ENCODE measurements at places on chromosomes 13 and 19.
A peak's percentile ranks its signal among the peaks of the same experiment; 100 is the strongest.

GRCh38 chr13:31053091-31053490 is 108.6 kb downstream of the HSPH1 start:
- peak; percentile 13 for DNase-seq

DNA sequence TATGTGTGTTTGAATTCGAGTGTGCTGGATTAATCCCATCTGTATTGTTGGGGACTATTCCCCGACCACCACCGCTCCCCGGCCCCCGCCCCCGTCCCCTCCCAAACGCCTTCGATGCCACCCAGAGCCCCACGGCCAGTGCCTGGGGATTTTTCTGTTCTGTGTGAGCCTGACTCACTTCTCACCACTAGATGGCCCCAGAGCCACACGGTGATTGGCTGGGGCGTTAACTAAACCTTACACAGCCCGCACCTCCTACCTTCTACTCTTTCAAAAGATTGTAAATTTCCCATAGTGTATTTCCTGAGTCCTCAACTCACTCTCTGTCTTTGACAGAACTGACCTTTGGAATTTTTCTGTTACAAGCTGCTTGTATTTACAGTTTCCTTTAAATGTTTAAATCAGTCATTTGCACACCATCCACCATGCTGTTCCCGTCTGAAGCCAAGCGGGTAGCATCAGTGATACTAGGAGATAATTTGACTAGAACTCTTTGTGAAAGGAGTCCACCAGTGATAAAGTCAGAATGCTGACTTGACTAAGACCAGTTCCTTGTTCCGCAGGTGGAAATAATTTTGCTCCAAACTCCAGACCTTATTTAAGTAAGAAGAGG is 61.4 kb downstream of the RFX2 start:
- DNase-seq: peak; percentile 89

- DNase-seq: no peak
Observed at GRCh38 chr19:35847911-35848310, 4.4 kb downstream of the NPHS1 start.

DNA sequence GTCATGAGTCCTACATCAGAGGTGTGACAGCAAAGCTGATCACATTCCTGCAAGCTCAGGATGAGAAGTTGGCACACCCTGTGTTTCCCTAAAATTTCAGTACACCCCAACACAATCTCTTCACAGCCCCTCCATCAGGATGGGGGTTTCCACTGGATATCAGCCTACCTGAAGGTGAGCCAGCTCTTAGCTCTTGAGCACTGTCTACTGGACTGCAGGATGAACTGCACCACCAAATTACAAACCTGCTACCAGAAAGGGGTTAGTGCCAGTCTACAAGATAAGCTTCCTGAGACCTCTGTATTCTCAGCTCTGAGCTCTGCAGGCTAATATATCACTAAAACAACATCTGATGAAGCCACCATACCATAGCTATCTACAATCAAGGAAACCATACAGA is 1616.2 kb upstream of the SPRY2 start:
- DNase-seq: no peak

DNA sequence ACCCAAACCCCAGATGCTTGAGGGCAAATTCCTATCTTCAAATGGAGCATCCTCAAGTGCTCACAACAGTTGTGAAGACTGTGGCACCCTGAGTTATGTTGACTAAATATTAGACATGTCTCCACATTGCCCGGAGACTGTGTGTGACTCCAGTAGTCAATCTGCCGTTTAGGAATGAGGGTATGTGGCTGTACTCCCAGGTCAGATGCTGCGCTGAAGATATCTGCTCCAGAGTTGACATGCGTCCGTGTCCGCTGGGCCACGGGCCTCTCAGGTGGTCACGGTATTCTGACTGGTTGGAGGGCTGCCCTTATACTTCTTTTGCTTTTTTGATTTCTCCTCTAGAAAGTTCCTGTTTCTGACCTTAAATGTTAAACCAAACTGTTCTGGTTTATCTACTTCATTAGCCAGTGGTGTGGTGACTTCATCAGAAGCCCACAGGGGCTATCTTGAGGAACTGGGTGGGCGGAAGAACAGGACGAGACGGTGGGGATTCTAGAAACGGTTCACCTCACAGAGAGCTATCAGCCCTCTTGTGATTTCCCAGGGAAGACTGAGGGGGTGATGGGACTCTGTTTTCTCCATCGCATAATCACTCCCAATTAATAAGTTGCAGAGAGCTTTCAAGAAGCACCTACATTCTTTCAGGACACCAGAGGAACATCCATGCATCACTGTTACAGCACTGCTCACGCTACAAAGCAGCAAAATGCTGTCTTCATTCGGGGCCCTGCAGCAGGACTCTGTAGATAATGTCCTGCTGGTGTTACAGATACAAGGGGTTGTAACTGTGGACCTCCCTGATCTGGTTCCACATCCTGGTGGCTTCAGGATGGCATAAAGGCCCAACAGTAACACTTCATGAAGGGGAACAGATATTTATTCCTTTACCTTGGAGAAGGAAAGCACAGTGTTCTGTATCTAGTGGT is 1.3 kb upstream of the LCP1 start:
- peak; percentile 69 for DNase-seq

GRCh38 chr19:12126707-12127106 is 13.4 kb downstream of the ZNF20 start:
- DNase-seq: peak; percentile 43

- DNase-seq: no peak
Observed at GRCh38 chr13:26695891-26696311, 64.7 kb downstream of the GPR12 start.

DNA sequence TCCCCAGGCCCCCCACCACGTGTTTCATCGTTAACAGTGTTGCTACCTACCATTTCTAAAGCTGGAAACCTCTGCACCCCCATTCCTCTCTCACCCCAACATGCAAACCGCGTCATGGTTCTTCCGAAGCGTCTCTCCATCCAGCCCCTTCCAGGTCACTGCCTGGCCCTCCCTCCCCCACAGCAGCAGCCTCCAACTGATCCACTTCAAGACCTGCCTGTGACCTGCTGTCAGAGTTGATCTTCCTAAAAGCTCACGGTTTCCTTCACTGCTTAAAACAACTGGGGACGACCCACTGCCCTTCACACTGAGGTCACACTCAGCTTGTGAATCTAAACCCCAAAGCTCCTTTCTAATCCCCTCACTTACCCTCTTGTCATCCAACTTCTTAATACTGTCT is 47.7 kb downstream of the STK24 start:
- no peak for DNase-seq

- DNase-seq: no peak
Observed at GRCh38 chr19:45879055-45879454, 6.9 kb downstream of the IRF2BP1 start.

- no peak for DNase-seq
Observed at GRCh38 chr13:78606471-78607408, 3.4 kb upstream of the POU4F1 start.

- peak; percentile 99 for DNase-seq
Observed at GRCh38 chr19:58380662-58381459, at the start of gene ZNF837. TSS of gene ZNF837 (minus strand) at chr19:58381030. CDS start at chr19:58369332, 11,698 bp downstream.

DNA sequence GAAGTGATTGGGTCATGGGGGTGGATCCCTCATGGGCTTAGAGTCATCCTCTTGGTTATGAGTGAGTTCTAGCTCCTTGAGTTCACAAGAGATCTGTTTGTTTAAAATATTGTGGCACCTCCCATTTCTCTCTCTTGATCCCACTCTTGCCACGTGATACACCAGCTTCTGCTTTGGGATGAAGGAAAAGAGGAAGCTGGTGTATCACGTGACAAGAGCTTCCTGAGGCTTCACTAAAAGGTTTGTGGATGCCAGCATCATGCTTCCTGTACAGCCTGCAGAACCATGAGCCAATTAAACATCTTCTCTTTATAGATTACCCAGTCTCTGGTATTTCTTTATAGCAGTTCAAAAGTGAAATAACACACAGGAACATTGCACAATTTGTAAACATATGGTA is 352.5 kb upstream of the ATXN8OS start:
- DNase-seq: no peak

- no peak for DNase-seq
Observed at GRCh38 chr19:2355168-2356035, 4.7 kb upstream of the TMPRSS9 start.

DNA sequence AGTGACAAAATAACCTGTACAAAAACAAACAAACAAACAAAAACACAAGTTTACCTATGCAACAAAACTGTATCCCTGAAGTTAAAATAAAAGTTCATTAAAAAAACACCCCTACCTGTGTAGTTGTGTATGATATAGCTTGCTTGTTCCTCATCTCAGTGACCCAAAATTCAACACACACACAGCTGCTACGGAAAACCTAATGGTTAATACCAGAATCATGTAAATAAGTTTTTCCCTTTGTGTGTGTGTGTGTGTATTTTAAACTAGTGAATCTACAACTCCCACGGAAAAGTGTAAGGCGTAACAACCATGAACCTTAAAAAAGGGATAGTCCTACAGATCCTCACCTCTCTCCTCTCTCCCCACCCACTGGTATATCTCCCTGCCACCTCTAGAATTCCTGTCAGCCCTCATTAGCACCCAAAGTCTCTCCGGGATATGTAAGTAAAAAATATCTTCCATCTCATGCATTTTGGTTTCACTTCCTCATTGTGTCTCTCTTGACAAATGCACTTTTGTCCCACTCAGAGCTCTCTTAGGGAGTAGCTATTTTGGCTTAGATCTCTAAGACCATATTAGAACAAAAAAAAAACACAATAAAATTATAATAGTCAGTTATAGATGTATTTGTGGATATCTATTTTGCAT is 2236.5 kb downstream of the PCDH9 start:
- no peak for DNase-seq

- no peak for DNase-seq
Observed at GRCh38 chr19:55777528-55777927, 8.6 kb downstream of the RFPL4AL1 start.

DNA sequence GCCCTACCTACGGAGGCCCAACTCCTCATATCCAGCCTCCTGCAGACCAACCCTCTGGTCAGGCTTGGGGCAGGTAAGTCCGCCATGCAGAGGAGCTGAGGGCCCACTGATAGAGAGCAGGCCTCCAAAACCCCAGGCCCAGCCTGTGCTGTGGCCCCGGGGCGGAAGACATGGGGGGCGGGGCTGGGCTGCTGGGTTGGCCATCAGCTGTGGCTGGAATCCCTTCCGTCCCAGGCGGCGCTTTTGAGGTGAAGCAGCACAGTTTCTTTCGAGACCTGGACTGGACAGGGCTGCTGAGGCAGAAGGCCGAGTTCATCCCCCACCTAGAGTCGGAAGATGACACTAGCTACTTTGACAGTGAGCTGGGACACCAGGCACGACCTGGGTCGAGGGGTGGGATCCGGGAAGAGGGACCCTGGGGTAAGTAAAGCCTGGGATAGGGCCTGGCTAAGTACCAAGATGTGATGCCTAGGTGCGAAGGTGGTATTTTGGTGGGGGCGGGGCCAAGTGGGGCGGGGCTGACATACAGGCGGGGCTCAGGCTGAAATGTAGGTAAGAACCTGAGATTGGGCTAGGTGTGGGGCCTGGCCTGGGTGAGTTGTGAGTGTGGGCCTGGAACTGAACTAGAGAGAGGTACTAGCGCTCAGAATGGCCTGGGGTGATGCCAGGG is 15.4 kb downstream of the DNASE2 start:
- DNase-seq: no peak

DNA sequence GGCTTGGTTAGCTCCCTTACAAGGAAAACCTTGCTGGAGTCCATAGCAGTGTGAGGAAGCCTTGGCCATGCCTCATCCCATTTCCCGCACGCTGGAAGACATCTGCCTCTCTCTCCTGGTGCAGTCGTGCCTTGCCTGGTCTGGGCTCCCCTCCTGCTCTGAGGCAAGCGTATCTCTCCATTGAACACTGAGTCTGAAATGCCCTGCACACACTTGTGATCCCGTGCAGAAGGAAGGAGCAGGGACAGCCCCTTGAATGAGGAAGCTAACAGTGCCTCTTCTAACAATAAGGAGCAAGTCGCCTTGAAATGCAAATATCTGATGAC is 407 bp upstream of the ZNF440 start:
- no peak for DNase-seq

DNA sequence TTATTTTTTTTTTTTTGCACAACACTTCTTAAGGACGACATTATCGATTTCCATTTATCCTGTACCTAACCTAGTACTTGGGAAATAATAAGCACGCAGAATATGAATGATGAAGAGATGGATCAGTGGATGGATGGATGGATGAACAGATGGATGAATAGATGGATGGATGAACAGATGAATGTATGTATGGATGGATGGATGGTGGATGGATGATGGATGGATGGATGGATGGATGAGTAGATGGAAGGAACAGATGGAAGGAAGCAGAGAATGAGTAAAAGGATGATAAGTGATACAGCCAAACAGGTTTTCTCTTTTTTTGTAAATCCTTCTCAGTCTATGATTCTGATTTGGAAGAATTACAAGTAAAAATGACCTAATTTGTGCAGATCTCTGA is 166.9 kb downstream of the COL4A1 start:
- DNase-seq: no peak

DNA sequence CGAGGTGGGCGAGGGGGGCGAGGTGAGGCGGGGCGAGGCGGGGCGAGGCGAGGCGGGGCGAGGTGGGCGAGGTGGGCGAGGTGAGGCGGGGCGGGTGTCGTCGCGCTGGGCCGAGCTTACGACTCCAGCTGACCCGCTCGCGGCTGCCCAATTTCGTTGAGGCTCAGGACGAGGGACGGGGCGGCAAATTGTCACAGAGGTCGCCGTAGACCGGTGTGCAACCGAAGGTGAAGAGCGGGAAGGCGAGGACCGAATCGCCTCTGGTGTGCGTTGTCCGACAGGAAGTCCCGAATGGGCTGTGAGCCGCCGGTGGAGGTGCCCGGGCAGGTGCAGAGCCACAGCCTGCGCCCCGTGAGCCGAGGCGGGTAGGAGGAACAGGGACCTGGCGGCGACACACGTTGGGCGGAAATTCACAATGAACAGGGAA is at the start of gene LACC1:
TSS of gene LACC1 (plus strand) at position 150 of the 427 bp plus-strand sequence. CDS start 1,082 bp downstream, outside the sequence.
- DNase-seq: peak; percentile 90

DNA sequence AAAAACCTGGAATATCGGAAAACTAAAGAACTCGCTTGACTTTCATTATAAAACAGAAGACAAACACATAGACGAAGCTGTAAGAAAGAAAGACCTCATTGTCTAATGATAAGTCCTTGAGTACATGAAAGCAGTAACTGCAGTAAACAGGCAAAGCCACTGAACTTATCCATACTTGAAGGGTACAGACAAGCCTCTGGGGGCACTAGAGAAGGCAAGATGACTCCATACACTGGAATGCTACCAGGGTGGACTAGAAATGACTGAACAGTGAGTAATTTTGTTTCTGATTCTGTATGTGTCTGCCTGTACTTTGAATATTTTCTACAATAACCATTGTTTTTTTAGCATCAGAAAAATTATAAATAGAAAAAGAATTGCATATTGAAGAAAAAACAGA is 507.9 kb downstream of the UQCRFS1 start:
- DNase-seq: no peak

- peak; percentile 41 for DNase-seq
Observed at GRCh38 chr13:99507986-99508385, 6.7 kb downstream of the TM9SF2 start.

DNA sequence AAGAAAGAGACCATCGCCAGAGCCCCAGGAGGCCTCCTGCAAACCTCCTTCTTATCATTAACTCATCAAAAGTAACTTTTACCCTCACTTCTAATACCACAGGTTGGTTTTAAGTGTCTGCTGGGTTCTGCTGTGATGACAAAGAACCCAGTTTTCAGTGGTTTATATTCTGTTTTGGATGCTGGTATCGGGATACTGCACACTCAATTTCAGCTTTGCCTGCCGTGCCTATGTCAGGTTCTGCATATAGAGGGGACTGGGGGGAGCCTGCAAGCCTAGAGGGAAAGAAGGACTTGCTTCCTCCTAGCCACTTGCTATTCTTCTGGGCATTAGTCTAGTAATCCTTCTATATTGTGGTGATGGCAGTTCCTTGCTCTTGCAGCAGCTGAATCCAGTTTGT is 242.4 kb downstream of the KCNRG start:
- DNase-seq: no peak
